Thymus (tissue), 14 donors: ENCODE measurements at places on chromosomes 16 and 17. TPM values are rescaled to one million over a fixed set of nuclear protein-coding genes. Genes with fewer than 3 reads are reported as not detected.

GRCh38 chr17:37789771-37790541, 45.1 kb upstream of the HNF1B start:
- no peak for DNase-seq

SLC4A1 gene
- 6.9 TPM for total RNA-seq

DNA sequence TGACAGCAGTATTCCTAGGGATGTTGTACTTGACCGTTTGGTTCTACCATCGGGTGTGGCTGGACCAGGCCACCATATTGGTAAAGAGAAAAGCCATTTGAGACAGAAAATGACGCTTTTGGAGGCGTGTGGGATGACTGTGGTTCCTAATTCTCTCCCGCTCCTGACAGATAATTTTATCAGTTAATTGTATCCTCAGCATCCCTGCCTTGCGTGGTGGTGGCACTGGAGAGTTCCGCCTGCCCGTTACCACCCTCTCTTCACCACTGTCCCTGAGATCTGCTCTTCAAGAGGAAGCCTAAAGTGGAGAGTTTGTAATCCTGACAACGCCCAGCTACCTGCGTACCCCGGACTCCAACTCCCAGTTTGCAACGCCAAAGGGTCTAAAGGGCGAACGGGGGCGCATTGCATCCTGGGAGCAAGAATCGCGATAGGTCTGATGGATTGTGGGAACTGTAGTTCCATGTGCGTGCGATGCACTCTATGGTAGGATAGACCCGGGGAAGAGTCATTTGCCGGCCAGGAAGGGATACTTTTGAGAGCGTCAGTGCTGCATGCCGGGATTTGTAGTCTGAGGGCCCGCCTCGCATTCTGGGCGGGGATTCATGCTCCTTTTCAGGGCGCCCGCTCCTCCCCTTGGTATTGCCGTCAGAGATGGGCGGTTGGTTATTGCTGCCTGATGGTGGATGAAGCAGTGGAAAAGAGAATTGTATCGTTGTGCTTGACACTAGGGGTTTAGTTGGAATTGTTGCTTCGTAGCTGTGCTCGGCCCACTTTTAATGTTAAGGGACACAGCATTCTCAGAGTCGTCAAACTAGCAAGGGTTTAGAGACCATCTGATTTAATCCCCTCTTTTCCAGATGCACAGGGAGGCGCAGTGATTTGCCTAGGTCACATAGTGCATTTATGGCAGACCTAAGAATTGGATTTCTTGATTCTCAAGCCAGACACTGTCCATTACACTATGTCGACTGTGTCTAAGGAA, 965 bp upstream of the PHF12 start:
- DNase-seq, result peak; percentile 99

- DNase-seq, result peak; percentile 62
These were observed 14.6 kb upstream of the SBK1 start for GRCh38 chr16:28277537-28278388.

GRCh38 chr16:12429756-12430155, 373.9 kb downstream of the CPPED1 start:
- no peak for DNase-seq

GRCh38 chr16:69073181-69073702, 32.2 kb upstream of the HAS3 start:
- DNase-seq, result no peak
